Neural progenitor cell (in vitro differentiated cells): ENCODE measurements at places on chromosomes 6 and 20. TPM values are rescaled to one million over a fixed set of nuclear protein-coding genes. Genes with fewer than 3 reads are reported as not detected.

Gene CAGE1
- 0.03 TPM in 1 of 2 replicates, not detected in the other for total RNA-seq

DNA sequence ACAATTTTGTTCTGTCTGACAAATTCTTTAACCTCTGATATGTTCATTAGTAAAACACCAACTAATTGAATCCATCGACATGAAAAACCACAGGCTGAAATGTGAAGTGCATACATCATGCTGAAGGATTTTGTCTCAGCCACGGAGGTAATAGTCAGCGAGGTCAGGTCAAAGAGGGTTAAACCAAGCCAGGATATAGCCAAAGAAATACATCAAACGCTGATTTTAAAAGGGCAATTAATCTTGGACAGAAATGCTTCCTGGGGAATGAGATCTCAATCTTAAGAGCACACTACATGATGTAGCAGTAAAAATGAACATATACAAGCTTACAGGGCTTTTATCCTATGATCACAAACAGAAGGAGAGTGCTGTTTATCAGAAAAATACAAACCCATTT lies 106.7 kb downstream of the PRDM1 start:
- no peak for DNase-seq

GRCh38 chr6:1605893-1606779 lies 3.6 kb upstream of the FOXC1 start:
- peak; percentile 56 for DNase-seq

Gene CCN6
- not detected in 2 replicates for total RNA-seq

DNA sequence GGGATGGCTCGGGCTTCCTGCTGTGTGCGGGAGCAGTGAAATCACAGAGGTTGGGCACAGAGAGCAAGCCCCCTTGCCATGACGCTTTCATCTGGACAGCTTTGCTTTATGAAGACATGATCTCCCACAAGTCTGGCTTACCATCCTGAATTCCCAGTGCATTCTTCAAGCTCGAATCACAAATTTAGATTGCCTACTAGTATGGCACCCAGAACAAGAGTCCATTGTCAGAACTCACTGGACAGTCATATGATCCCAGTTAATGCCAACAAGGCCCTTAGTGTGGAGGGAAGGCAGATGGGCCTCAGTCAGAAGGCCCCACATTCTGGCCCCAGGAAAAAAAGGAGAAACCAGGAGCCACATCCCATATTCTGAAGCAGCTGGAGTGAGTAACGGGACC lies 147.3 kb upstream of the FOXQ1 start:
- no peak for DNase-seq

Gene FYN
- 149 and 167 TPM in 2 replicates for total RNA-seq

DNA sequence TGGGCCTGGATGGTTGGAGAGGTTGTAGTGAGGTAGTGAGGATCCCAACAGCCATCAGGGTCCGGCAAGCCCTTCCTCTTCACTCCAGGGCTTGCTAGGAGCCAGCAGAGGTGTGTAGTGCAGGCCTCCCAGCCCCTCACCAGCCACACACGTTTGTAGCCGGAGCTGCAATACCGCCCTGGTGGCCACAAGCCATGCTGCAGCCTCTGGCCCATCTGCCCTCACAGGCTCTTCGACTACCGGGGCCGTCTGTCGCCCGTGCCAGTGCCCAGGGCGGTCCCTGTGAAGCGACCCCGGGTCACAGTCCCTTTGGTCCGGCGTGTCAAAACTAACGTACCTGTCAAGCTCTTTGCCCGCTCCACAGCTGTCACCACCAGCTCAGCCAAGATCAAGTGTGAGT lies 36.4 kb downstream of the EIF2S2 start:
- DNase-seq: no peak

Gene COL9A3
- total RNA-seq: 10.5 and 34.8 TPM in 2 replicates

Gene SGK2
- 2.8 and 4.2 TPM in 2 replicates for total RNA-seq

DNA sequence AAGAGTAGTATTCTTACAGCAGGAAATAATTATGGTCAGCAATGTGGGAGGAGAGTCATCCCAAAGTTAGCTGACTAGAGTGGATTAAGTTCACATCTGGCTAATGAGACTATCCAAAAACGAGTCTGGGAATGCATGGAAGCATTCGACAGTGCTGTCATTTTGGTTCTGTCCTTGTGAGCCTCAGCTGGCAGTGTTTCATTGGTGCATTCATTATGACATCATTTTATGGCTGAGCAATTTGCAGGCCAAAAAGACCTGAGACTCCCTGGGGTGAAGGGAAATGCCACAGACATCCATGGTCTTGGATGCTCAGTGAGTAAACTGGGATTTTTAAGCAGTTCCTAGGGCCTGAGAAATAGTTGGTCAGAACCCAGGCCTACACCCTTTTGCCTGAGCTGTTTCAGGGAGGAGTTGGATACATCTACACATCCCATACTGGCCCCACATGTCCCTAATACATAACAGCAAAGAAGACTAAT lies 196.4 kb upstream of the CCN2 start:
- no peak for DNase-seq

Gene C6orf47
- total RNA-seq: 14.6 and 17.1 TPM in 2 replicates

Gene KIAA1755
- total RNA-seq: 0.22 TPM in 2 replicates

Gene JPH2
- not detected in 2 replicates for total RNA-seq

Gene EFCAB8
- total RNA-seq: not detected in 2 replicates

DNA sequence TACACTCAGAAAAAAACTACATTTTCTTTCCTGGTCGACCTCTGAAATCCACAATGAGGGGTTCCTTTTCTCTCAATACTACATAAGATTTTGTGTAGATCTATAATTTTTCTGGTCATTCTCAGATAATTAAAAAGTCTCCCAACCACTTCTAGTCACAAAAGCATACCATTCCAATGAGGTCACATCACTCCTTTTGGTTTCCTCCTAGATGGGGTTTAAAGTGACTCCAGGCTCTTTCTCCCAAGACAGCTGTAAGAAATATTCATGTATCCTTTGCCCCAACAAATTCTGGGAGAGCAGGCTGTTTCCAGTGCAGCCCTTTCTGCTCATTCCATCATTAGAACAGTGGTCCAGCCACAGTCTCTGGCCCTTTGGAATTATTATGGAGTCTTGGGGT lies 43.1 kb upstream of the BEND6 start:
- DNase-seq: no peak

DNA sequence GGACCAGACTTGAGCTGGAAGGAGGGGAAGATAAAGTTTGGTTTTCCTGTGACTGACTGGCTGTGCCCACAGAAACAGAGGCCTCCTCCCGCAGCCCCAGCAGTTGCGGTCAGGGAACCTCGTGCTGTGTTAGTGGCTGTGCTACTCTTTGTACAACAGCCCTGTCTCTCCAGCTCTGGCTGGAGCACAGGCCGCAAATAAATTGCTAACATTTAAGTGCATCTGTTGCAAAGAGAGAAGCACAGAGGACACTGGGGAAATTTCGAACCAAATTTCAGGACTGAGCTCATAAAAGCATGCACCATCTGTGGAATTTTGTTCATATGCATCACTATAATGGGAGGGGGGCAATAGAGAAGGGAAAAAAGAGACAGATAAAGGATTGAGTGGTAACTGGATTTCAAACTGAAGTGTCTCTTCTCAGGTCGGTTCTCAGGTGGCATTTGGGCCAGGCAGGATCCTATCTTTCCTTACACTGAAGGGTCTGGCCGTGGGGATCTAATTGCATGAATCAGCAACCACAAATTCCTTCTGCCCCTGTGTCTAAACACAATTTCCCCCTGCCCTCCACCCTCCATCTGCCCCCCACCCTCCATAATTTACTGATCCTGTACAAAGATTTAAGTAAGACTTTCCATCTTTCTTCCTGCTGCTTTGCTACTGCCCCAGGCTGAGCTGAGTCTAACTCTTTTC lies 88.9 kb upstream of the ATXN1 start:
- no peak for DNase-seq

GRCh38 chr20:23009636-23010035 lies 25.5 kb upstream of the SSTR4 start:
- no peak for DNase-seq

Gene ADGRG6
- 0.39 and 0.93 TPM in 2 replicates for total RNA-seq

DNA sequence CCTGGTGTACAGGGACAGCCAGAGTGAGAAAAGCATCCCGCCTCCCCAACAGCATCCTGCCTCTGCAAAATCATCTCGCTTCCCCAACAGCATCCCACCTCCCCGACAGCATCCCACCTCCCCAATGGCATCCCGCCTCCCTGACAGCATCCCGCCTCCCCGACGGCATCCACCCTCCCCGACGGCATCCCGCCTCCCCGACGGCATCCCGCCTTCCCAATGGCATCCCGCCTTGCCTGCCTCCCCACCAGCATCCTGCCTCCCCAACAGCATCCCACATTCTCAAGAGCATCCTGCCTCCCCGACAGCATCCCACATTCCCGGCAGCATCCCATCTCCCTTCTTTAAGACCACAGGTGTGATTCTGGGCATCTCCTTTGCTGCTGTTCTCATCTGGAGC lies 46.0 kb upstream of the NXT1 start:
- no peak for DNase-seq

- no peak for DNase-seq
Observed at GRCh38 chr6:166344240-166344639, 1.9 kb upstream of the SFT2D1 start.

Gene GATA5
- 0.12 TPM in 1 of 2 replicates, not detected in the other for total RNA-seq

Gene LINC00237
- not detected in 2 replicates for total RNA-seq

Gene UBR2
- 24.4 and 34.7 TPM in 2 replicates for total RNA-seq

Gene RALY
- total RNA-seq: 102 and 178 TPM in 2 replicates

GRCh38 chr20:41344938-41345728 lies 4.5 kb downstream of the LPIN3 start:
- DNase-seq: no peak

- DNase-seq: no peak
Observed at GRCh38 chr20:34876406-34877282, at the start of gene ACSS2. TSS of gene ACSS2 (plus strand) at chr20:34876612. CDS start at chr20:34876646, 34 bp downstream.

- DNase-seq: peak; percentile 90
Observed at GRCh38 chr20:10217721-10218410, 764 bp upstream of the SNAP25 start.

- no peak for DNase-seq
Observed at GRCh38 chr6:142373268-142374090, 71.7 kb downstream of the ADGRG6 start.

- no peak for DNase-seq
Observed at GRCh38 chr6:168983925-168984324, 269.7 kb downstream of the THBS2 start.

- DNase-seq: no peak
Observed at GRCh38 chr6:95805699-95806098, 210.1 kb upstream of the FUT9 start.

- no peak for DNase-seq
Observed at GRCh38 chr6:6660339-6661045, 72.0 kb downstream of the LY86 start.

- no peak for DNase-seq
Observed at GRCh38 chr20:48187851-48188250, 402.6 kb upstream of the SULF2 start.

Gene ANGPT4
- total RNA-seq: 0.06 and 0.19 TPM in 2 replicates

GRCh38 chr20:40991181-40991889 lies 37.3 kb upstream of the TOP1 start:
- DNase-seq: no peak

Gene SEMG1
- not detected in 2 replicates for total RNA-seq

DNA sequence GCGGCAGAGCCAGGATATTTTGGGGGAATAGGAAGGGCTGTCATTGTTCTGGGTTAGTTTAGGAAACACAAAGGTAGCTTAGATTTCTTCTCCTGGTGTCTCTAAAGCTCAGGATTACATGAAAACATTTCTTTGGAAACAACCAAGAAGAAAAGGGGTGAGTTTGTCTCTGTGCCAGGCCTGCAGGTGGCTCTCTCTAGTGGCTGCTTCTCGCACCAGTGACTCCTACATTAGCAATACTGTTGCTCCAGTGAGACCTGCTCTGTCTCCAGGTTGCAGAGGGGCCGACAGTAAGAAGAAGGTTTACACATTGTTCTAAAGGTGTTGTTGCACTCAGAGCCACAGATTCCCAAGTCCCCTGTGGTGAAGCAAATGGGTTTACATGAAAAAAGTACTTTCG lies 104.6 kb upstream of the GLP1R start:
- DNase-seq: peak; percentile 39

- no peak for DNase-seq
Observed at GRCh38 chr6:149208134-149208601, 109.3 kb upstream of the TAB2 start.

GRCh38 chr6:88666901-88667300 lies 296.5 kb downstream of the RNGTT start:
- no peak for DNase-seq

GRCh38 chr6:34460796-34461507 lies 4.9 kb upstream of the PACSIN1 start:
- DNase-seq: no peak

DNA sequence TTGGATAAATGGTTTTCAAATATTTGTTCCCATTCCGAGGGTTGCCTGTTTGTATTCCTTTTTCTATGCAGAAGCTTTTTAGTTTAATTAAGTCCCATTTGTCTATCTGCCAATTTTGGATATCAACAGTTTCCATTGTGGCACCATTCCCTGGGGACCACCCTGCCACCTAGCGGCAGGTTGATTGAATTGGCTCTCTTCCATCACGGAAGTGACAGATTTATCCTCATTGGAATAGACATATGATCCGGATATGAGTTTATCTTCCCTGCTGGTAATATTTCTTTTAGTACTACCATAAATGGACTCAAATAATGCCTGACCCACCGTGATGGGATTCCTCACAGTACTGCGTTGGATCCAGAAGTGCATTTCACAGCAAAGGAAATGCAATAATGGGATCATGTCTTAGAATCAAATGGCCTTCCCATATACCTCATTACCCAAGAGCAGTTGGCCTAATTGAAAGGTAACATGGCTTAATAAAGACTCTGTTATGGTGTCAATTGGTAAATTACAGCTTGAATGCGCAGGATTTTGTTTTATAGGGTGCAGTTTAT lies 327.0 kb downstream of the BMP2 start:
- DNase-seq: peak; percentile 74

Gene C20orf202
- not detected in 2 replicates for total RNA-seq

GRCh38 chr6:35717449-35718374 lies 19.1 kb upstream of the ARMC12 start:
- no peak for DNase-seq

Gene NUP43
- 84.5 and 107 TPM in 2 replicates for total RNA-seq

Gene ACSS1
- total RNA-seq: not detected in 2 replicates

DNA sequence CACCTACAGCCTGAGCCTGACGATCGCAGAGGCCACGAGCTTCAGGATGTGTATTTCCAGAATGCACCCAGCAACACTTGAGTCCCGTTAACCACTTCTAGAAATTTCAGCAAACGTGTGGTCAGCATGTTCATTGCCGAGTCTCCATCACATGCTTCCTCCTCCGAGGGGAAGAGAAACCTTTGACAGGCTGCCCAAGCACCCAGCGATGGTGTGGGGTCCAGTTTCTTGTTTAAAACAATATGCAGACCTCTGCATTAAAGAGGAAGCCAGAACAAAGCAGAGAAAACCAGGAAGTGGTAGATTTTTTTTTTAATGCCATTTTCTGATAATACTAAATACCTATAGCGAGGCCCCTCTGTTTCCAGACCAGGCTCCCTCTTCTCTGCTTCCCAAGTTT lies 71.9 kb downstream of the GNAS-AS1 start:
- no peak for DNase-seq

- no peak for DNase-seq
Observed at GRCh38 chr6:80003826-80004172, 650 bp upstream of the TTK start.

Gene PRR18
- 0.13 and 0.40 TPM in 2 replicates for total RNA-seq
